ENCODE measurements at places on chromosomes 3 and 15.

DNA sequence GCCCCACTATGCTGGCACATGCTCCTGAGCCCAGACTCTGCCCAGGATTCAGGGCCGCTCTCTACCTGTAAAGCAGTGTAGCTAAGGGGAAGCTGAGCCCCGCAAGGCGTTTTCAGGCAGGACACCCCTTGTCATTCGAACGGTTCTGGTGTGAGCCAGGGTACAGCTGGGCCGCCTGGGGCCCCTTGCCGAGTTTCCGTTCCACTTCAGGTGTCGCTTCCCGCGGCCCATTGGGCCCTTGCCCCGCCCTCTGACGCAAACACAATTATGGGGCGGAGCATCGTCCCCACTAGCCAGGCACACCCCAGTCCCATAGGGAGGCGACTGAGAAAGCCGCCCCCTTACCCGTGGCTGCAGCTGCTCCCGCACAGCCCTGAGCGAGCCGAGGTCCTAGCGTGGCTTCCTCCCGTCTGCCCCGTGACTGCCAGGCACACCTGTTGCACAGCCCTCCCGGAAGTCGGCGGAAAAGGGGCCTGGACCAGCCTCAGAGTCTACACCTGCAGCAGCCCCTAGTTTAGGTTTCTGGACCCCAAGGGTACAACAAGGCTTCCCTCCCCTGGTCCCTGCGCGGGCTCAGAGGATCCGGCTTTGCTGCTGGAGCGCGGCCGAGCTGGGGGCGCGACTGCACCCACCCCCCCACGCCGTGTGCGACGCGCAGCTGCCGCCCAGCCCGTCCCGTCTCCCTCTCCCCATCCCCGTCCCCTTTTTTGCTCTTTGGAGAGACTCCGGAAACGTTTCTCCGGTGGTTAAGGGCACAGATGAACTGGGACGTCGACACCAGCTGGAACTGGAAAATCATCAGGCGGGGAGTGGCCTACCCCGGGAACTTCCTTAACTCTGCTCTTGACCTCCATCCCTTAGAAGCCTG lies at the start of gene PLSCR2:
Gene PLSCR2, minus strand, starts transcription at position 412 of the 868 bp plus-strand sequence. CDS start 9,657 bp downstream, outside the sequence.
- DNase-seq, result peak; percentile 64

DNA sequence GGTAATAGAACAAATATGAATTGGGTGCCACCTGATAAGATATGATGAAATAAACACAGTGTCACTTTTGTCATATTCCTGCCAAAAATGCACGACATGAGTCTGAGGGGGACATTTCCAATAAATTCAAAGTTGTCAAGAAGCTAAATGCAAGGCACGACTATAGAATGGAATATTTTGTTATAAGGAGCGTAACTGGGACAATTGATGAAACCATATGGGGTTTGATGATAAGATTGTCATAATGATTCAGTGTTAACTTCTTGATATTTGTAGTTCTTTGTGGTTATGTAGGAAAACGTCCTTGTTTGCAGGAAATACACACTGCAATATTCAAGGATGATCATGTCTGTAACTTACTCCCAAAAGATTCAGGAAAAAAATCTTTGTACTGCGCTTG lies 163.3 kb downstream of the MEX3B start:
- DNase-seq, result no peak

DNA sequence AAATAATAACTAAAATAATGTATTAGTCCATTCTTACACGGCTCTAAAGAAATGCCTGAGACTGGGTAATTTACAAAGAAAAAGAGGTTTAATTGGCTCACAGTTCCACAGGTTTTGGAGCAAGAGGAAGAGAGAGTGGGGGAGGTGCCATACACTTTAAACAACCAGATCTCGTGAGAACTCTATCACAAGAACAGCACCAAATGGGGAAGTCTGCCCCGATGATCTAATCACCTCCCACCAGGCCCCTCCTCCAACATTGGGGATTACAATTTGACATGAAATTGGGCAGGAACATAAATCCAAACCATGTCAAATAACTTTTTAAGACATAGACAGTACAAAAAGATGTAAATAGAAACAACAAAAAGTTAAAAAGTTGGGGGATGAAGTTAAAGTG lies 63.2 kb downstream of the ILDR1 start:
- DNase-seq, result no peak

GRCh38 chr3:73080216-73080966 lies 18.9 kb downstream of the EBLN2 start:
- DNase-seq, result no peak

GRCh38 chr3:169387751-169388696 lies 275.5 kb downstream of the MECOM start:
- DNase-seq, result no peak

- DNase-seq, result no peak
These were observed 33.1 kb upstream of the GLCE start for GRCh38 chr15:69127306-69127705.

GRCh38 chr3:128149650-128150049 lies 3.6 kb upstream of the EEFSEC start:
- DNase-seq, result no peak

DNA sequence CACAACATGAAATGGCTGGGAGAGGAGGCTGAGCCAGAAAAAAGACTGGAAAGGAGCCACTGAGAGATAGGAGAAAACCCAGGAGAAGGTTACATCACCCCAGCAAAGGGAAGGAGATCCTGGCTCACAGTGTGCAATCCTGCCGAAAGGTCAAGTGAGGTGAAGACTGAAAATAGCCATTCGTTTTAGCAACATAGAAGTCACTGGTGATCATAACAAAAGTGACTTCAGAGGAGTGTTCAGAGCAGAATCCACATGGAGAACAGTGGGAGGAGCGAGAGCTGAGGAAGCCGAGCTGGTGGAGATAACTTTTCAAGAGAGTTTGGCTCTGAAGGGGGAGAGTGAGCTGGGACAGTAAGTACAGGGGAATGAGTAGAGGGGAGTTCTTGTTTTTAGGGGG lies 5.4 kb upstream of the HEG1 start:
- no peak for DNase-seq

GRCh38 chr15:85583442-85583841 lies 203.0 kb downstream of the AKAP13 start:
- DNase-seq, result peak; percentile 8

DNA sequence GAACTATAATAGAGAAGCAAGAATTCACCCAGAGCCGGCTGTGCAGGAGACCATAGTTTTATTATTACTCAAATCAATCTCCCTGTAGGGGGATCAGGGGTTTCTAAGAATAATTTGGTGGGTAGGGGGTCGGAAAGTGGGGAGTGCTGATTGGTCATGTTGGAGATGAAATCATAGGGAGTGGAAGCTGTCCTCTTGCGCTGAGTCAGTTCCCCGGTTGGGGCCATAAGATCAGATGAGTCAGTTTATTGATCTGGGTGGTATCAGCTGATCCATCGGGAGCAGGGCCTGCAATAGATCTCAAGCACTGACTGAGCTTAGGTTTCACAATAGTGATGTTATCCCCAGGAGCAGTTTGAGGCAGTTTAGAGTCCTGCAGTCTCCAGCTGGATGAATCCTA lies 97.0 kb upstream of the SNRPN start:
- no peak for DNase-seq

DNA sequence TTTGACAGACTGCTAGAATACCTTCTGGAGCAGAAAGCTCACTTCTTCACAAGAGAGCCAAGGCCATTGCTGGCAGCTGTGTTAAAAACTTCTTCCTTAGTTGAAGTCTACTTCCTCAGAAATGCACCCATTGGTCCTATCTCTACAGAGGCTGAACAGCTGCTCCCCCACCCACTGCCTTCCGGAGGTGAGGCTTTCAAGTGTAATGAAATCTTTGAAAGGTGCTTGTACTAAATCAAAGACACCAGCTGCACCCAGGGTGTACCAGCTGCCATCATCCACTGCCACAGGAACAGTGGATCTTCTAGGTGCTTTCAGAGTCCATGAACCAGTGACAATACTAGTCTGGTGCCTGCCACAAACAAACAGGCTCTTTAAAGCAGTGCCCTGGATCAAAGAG lies 26.4 kb upstream of the HERC1 start:
- DNase-seq, result peak; percentile 62
